ELF-1 (cell line): ENCODE measurements at places on chromosomes 7 and 10.

DNA sequence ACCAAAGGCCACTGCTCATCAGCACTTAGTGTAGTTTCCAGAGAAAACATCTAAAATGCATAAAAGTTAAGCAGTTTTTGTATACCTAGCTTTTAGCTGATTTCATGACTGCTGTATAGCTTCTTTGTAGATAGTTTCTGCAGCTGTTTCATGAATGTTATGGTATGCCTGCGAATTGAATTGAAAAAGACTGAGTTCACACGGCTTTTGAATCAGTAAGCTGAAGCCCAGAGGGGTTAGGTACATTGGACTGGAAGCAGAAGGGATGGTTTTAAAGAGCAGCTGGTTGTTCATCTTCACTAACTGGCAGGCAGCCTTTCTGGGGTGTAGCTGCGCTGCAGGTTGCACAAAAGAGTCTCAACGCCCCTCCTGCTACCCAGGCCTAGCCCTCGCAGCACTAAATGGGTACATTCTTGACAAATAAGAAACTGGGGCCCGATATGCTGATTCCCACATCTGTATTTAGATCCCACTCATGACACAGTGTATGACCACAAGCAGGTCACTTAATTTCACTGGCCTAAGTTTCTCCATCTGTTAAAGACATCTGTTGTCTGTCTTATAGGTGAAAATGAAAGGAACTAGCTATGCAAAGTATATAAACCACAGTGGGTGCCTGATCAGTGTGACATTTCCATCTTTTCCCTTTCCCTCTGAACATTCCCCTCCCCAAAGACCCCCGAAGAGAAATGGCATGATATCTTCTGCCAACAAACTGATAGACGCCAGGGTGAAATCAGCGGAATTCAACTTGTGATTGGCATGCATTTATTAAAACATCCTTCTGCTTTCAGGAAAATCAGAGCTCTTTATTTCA is 85.9 kb upstream of the AGBL3 start:
- no peak for DNase-seq

DNA sequence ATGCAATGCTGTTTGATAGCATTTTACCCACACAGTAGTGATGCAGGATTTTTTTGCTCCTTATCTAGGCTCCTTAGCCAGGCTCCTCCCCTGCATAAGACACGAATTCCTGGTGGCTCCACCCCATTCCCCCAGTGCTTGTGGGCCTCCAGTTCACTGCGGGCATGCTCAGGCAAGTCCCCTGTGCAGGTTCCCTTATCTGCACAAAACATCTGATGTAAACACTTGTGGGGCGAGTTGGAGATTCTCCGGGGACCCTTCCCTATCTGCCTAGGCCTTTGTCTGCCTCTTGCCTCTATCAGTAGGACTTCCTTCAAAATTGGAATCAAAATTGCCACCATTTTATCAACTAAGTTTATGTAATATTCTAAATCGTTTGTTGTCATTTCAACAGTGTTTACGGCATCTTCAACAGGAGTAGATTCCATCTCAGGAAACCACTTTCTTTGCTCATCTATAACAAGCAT is 5.4 kb upstream of the STK17A start:
- peak; percentile 68 for DNase-seq

DNA sequence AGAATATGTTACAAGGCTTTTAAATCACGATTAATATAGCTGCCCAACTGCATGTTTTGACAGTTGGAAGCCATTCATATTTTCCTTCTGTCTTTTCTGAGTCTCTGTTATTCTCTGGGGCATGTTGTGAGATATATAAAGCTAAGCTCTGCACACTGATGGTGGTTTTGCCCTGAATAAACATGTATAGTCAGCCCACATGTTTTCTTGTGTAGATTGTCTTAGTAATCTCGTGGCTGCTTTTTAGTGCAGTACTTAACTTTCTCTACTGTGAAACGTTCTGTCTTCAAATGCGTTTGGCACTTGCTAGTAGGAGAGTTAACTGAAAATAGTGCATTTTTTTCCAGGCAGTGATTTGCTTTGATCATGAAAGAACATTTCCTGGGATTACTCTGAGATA is 268.5 kb downstream of the DNAJB9 start:
- DNase-seq, result no peak

DNA sequence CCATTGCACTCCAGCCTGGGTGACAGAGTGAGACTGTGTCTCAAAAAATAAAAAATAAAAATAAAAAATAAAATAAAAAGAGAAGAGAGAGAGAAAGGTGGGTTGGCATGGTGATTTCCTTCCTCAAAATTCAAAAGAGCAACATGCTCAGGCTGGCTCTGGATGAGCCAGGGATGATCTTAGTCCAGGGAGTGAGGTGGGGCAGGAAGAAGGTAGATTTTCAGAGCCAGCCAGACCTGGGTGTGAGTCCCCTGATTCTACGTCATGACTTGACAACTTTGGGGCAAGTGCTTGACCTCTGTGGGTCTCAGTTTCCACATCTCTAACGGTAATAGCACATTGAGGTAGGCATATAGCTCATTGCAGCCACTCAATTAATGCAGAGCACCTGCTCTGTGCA is 109.4 kb upstream of the CTBP2 start:
- no peak for DNase-seq

DNA sequence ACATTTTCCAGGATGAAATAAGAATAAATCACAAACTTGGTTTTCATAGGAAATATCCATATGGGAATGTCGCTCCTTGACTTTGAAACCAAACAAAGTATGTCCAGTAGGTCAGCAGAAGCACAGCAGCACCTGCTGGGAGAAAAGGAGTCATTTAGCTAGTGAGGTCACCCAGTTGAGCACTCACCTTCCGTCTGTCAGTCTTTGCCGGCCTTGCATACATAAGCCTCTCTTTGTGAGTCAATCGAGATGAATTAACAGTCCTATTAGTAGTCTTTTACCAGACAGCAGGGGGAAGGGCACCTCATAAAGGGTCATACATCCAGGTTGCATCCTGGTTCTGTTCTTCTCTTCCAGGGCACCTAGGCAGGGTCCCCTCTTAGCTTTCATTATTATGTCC is 232.5 kb upstream of the FZD1 start:
- DNase-seq, result peak; percentile 59

DNA sequence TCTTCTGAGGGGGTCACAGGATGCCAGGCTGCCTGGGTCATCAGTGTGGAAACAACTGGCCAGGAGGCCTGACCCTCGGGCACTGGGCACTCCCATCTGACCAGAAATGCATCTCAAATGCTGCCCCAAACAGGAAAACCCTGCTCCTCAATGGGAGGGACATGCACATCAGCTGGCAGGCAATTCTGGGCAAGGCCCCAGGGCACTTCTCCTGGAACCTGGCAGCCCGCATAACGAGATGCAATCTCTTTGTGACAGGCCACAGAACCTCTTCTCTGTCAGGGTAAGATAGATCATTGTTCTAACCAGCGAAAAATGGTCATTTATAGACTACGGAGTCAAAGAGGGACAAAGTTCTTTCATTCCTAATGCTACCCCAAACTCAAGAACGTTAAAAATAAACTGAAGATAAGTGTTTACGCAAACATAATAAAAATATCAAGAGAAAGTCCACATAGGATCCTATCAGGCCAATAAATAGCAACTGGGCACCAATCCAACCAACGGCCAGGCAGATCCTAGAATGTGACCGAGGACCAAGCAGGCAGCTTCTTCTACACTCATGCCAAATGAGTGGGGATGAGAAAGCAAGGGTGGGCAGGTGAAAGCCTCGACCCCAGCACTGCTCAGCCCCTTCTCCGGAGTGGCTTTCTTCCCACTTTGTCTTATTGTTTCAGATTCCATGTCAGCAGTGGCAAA is 212.3 kb downstream of the TCERG1L start:
- DNase-seq, result peak; percentile 82

DNA sequence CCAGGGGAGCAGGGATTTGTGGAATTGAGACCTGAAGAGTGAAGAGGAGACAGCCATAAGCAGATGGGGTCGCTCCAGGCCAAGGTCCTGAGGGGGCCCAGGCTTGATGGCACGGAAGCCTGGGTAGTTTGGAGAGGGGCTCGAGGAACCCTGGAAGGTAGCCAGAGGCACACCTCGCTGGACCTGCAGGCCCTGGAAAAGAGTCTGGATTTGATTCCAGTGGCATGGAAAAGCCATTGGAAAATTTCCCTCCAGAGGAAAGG is 31.8 kb downstream of the CXCL12 start:
- DNase-seq, result no peak

GRCh38 chr7:2131800-2132199 is 100.9 kb downstream of the MAD1L1 start:
- DNase-seq, result no peak

DNA sequence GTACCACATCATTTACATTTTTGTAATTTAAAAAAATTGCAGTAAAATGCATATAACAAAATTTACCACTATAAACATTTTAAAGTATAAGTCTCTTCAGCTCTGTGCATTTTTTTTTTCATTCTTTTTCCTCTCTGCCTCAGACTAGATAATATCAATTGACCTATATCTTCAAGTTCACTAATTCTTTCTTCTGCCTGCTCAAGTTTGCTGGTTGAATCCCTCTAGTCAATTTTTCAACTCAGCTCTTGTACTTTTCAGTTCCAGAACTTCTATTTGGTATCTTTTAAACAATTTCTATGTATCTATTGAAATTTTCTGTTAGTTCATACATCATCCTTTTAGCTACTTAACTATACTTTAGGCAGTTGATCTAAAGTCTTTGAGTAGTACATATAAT is 112.0 kb downstream of the MICU1 start:
- DNase-seq, result no peak

DNA sequence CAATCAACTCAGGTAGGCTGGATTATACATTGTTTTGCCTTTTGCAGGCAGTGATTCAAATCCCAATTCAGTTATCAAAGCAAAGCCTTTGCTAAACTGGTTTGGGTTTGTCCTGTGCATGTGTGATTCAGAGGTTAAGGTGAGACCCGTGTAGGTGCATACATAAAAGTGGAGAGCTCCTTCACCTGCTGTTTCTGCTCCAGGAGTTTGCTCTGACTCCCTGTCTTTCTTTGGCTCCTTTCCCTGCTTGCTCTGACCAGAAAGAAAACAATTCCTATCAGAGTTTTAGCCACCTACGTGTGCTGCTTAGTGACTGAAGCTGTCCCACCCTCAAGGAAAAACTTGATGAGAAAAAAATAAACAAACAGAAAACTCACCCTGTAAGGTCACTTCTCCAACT is 101.1 kb downstream of the TPST1 start:
- no peak for DNase-seq

- no peak for DNase-seq
Measured at GRCh38 chr10:44032216-44032615, 352.7 kb downstream of the CXCL12 start.

DNA sequence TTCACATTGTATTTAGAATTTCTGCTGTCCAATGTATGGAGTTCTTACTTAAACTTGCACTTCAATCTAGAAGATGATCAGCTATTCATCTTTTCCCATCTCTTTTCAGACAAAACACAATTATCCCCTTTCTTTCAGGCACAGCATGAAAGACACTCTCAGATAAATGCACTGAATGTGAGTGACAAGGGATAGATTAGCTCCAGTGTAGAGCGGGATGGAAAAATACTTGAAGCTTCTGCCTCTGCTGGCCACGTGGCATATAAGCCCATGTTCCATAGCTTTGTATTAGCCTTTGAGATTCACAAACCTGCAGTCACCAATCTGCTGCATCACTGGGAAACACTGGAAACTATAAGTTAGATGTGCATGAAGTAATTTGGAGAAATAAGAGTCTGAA is 162.2 kb upstream of the FAM3C start:
- no peak for DNase-seq

DNA sequence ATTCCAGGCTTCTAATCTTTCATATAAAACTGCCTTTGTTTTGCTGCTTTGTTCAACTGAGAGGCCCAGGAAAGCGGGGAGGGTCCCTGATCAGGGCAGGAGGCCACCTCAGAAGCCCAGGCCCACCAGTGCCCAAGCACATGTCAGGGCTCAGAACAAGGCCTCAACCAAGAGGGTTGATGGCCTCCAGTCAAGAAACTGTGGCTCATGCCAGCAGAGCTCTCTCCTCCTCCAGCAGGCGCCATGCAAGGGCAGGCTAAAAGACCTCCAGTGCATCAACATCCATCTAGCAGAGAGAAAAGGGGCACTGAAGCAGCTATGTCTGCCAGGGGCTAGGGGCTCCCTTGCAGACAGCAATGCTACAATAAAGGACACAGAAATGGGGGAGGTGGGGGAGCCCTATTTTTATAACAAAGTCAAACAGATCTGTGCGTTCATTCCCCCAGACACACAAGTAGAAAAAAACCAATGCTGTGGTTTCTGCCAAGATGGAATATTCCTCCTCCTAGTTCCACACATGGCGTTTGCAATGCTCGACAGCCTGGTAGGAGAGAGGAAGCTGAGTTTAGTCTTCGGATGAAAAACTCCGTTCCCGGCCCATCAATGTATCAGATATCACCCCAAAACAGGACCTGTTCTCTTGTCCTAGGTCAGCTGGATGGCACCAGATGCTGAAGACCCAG is 34.0 kb downstream of the PSAP start:
- DNase-seq, result no peak

DNA sequence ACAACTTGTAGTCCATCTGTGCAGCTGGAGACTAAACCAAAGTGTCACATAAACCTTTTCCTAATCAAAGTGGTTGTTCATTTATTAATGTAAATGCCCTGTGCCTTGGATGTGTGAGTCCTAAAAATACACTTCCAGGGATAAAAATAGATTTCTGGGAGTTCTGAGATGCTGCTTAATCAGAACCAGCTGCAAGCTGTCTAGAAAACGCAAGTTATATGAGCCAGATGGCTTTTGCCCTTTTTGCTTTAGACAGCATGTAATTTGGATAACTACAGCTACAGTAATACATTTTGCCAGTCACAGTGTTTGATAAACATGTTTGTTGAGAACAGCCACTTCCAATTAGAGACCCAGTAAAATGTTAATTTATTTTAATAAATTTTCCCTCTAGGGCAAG is 185.1 kb upstream of the PRPS1L1 start:
- no peak for DNase-seq

DNA sequence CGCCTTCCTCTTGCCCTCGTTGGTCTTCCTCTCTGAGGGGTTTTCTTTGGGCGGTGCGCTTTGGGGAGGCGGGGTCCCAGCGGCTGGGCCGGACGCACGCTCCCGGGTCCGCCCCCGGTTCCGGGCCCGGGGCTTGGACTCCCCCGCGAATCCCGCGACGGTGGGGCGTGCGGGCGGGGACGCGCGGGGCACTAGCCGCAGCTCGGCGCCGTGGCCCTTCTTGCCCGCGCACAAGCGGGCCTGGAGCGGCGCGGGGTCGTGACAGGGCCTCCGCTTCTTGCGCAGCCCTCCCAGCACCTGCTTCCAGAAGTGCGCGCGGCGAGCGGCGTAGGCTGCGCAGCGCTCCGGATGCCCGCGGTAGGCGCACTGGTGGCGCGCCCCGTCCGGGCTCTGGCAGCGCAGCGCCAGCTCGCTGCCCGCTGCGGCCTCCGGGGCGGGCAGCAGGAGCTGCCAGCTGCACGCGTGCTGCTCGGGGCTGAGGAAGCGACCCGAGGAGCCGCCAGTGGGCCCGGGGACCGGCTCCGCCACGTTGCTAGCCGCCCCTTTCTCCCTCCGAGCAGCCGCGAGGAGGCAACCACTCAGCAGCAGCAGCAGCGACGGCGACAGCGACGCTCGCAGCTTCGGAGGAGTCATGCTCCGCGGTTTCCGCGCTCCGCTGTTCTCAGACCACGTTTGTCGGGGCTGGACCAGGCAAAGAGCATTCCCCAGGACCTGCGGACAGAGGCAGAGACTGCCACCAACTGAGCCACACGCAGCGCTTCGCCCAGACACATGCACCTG is 759 bp downstream of the FGFBP3 start:
- DNase-seq, result peak; percentile 93

GRCh38 chr7:107322015-107322414 is 147.8 kb upstream of the GPR22 start:
- DNase-seq, result no peak
